ENCODE measurements at places on chromosomes 2 and 18.

DNA sequence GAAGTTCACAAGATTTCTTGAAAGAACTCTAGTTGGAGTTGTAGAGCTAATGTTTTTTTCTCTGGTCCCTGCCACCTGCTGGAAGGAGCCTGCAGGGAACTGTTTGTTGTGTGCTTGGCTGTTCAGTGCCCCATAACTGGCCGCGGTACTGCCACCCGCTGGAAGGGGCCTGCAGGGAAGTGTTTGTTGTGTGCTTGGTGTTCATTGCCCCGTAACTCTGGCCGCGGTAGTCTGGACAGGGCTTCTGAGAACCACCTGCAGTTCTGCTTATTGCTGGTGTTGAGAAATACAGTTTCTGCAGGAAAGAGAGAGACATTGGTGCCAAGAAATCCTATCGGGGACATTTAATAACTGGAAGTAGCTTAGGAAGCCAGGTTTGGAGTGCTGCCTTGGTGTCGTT is 58.1 kb downstream of the AGAP1 start:
- DNase-seq: no peak

DNA sequence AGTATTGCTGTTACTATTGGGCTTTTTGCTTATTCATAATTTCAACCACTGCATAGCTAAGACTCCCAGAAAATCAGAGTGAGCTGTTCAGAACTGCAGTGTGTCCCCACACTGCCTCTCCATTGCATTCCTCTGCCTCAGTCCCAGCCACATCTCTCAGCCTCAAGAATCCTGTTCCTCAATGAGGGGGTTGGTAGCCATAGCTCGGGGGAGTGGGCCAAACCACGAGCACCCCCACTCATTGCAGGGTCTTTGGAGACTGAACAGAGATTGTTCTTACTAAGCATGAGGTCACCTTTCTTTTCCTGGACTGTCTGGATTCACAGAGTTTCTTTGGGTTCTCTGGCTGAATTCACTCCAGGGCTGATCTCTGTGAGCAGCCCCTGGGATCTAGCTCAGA is 161.1 kb downstream of the GFPT1 start:
- DNase-seq: no peak

- no peak for DNase-seq
Observed at GRCh38 chr2:106030287-106031268, 163.5 kb downstream of the UXS1 start.

GRCh38 chr18:59639821-59640220 is 57.4 kb downstream of the CCBE1 start:
- no peak for DNase-seq

DNA sequence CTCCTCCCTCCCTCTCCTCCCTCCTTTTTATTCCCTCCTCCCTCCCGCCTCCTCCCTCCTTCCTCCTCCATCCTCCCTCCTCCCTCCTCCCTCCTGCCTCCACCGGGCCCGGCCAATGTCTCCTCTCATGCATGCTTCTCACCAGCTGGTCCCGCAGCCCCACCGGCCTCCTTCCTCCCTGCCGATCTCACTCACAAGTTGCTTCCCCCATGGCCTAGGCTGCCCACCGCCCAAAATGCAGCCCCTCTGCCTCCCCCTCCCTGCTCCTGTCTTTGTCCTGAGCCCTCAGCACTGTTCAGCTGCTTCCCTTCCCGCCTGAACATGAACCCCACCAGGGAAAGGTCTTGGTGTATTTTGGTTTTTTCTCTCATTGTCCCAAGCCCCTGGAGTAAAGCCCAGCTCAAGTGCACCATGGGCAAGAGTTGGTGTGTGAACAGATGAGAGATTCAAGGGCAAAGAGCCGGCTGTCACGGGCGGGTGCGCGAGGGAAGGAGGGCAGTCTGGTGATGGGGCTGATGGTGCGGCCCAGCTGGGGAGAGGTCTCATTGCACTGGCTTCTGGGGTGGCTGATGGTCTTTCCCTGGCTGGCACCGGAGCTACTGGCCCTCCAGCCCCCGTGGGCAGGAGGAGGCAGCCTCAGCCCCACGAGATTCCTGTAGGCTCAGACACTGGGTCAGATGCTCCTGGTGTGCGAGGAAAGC is 117.6 kb downstream of the TWIST2 start:
- no peak for DNase-seq

DNA sequence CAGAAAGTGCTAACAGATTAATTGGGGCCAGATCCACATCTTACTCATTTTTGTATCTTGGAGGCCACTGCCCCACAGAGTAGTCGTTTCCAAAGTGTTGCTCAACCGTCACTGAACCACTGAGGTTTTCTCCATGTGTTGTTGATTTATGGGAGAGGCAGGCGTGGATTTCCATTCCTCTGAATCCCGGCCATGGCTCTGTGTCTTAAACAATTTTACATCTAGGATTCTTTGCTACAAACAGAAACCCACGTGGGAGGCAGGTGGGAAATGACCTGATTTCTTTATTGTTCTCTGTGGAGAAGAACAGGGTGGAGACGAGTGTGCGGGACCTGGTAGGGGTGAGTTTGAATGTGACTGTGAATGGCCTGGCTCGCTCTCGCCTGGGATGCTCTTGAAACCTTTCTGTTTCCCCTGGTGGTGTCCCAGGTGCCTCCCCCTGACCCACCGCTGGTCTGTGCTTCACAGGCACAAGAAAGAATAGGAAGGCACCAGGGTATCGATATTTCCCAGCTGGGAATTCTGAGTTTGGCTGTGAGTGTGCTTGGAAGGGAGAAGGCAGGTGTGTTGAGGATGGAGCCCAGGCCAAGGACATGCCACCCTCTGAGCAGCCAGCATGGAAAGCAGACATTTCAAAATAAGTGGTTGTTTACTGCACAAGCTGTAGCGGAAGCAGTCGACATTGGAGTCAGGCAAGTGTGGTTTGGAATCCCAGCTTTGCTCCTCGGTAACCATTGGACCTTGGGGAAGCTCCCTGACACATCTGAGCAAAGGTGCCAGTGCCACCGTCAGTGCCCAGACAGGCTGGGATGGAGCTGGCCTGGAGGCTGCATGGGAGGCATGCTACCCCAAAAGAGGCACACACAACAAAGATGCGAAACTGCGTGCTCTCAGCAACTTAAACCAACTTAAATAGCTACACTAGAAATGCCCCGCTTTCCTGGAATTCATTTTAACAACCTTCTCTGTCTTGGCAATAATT is 50.0 kb downstream of the LPIN1 start:
- DNase-seq: no peak

DNA sequence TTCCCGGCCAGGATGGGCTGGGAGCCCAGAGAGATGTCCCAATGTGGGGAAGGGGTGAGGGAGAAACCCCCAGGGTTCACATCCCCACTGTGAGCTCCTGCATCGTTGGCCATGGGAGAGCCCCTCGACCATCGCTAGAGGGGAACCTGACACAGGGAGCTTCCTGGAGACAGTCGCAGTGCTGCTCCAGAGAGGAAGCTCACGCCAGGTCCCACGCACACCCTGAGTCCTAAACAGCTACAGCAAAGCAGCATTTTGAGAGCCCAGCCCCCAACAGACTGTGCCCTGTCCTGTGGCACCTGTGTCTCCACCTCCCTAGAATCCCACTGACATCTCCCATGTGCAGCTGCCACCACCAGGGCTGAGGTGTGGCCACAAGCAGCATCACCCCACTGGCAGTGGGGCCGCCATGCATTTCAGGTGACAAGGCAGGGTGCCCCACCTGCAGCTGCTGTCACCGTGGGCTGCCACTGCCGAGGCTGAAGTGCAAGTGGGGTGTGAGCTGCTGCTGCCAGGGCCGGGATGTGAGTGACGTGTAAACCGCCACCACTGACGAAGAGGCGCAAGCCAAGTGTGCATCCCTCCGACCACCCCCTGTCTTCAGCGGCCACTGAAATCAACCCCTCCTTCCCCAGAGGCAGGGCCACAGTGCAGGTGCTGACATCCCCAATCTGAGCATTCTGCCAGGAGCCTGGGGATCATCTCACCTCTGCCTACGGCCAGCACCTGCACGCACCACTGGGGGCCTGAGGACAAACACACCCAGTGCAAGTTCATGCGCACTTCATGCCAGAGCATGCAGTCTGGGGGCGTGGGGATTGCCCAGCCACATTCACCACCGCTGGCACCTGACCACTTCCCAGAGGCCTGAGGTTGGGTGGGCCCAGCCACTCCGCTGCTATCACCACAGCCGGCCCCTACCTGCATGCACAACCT is 467.7 kb upstream of the SALL3 start:
- no peak for DNase-seq

GRCh38 chr2:241608881-241609280 is 28.1 kb downstream of the THAP4 start:
- DNase-seq: no peak

- no peak for DNase-seq
Observed at GRCh38 chr2:63614448-63614968, 25.7 kb downstream of the MDH1 start.

GRCh38 chr2:208101716-208102631 is 22.4 kb downstream of the CRYGD start:
- DNase-seq: no peak

- no peak for DNase-seq
Observed at GRCh38 chr2:208266936-208267335, 881 bp downstream of the PIKFYVE start.
